ENCODE measurements at places on chromosomes 5 and 9. TPM values are rescaled to one million over a fixed set of nuclear protein-coding genes. Genes with fewer than 3 reads are reported as not detected.

Gene SCGB3A2
- total RNA-seq: not detected

Gene CMYA5
- 0.15 TPM for total RNA-seq

Gene LECT2
- not detected for total RNA-seq

Gene SEMA5A
- 0.48 TPM for total RNA-seq

Gene ENHO
- total RNA-seq: 0.36 TPM

Gene TRIM36
- not detected for total RNA-seq

Gene HMHB1
- not detected for total RNA-seq

Gene ERAP2
- total RNA-seq: 44.8 TPM

Gene GARNL3
- total RNA-seq: 3.9 TPM

Gene MEF2C
- 0.02 TPM for total RNA-seq

DNA sequence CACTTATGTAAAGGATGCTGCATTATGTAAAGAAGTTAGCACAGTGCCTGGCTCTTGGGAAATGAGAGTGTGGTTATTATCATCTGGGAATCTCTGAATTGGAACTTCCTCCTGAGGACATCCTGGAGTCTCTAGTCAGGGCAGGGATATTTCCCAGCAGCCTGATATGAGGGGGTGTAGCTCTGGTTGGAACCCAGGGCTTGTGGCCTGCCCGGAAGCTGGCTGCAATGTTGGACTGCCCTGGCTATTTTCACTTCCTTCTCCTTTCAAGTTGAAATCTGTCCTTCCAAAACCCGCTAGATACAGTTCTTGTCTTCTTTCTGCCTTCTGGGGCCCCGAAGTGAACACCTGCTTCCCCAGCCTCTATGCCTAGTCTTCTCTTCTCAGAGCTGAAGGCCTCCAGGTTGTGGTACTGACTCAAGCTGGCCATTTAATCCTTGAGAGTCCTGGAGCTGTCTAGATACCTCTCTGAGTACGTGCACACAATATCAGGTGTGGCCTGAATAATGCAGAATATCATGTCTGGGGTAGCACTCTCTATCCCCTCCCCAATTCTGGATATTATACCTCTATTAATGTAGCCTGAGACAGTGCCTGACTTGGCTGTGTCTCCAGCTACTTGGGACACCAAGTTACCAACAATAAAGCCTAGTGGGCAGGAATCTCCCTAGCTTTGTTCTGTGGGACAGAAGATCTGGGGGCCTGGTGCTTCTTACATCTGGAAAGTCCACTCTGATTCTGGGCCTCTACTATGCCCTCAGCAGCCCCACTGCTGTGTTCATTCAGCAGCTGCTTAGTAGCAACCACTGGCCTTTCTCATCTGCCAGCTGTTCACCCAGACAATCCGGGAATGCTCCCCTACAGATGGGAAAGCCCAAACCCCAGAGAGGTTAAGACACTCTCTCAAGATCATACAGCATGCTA lies 45.0 kb downstream of the SLC6A7 start:
- no peak for DNase-seq

DNA sequence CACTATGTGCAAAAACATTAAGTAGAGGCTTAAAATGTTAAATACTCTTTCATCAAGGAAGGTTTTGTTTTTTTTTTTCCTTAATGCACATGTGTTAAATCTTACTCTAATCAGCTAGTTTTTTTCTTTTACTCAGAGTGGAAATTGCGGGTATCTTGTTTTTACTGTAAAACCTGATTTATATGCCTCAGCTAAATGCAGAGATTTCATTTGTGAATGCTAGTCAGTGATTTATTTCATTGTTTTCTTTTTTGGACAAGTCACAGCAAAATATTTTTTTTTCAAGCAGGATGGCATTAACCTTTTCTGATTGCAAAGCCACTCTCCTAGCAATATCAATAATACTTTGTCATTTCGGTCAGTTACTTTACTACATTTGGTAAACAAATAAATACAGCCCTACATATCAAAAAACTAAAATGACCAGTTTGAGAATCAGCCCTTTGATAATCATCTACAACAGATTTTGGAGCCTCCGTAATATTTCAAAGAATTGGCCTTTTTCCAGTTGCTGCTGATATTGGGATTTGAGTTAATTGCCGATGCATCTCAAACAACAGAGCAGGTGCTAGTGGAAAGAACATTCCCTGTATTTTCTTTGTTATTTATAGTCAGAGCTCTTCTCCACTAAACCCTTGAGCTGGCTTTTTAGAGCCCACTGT lies 579.2 kb upstream of the ZNF608 start:
- DNase-seq: no peak

DNA sequence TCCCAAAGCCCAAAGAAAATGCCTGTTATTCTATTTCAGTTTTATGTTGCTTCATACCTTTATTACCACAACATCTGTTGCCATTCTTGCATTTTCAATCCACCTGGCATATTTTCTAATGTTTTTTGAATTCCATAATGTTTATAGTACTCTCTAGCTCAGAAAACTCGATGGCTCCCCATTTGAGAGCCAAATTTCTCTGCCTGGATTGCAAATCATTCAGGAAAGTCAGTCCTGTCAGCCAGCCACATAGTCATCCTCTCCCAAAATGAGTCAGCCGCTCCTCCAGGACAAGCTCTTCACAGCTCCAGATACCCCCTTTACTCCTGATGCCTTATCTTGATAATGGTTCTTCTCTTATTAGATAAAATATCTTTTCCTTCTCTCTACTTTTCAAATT lies 78.2 kb upstream of the ADCY2 start:
- DNase-seq: no peak

GRCh38 chr5:117318528-117318927 lies 743.9 kb upstream of the SEMA6A start:
- DNase-seq: no peak

DNA sequence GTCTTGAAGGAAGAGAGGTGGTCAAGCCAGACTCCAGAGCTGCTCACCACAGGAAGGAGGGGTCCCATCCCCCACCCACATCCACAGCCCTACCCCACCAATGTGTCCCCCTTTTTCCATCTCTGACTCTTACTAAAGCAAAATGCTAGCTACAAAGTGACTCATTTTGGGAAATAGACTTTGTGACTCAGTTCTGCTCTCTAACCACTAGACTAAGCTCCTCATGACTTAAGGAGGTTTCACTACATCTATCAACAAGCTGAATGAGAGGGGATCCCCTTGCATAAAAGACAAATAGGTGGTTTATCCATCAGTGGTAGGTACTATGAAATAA lies 35.1 kb upstream of the ADRB2 start:
- peak; percentile 77 for DNase-seq

GRCh38 chr9:2506321-2506720 lies 115.3 kb upstream of the VLDLR start:
- DNase-seq: no peak

DNA sequence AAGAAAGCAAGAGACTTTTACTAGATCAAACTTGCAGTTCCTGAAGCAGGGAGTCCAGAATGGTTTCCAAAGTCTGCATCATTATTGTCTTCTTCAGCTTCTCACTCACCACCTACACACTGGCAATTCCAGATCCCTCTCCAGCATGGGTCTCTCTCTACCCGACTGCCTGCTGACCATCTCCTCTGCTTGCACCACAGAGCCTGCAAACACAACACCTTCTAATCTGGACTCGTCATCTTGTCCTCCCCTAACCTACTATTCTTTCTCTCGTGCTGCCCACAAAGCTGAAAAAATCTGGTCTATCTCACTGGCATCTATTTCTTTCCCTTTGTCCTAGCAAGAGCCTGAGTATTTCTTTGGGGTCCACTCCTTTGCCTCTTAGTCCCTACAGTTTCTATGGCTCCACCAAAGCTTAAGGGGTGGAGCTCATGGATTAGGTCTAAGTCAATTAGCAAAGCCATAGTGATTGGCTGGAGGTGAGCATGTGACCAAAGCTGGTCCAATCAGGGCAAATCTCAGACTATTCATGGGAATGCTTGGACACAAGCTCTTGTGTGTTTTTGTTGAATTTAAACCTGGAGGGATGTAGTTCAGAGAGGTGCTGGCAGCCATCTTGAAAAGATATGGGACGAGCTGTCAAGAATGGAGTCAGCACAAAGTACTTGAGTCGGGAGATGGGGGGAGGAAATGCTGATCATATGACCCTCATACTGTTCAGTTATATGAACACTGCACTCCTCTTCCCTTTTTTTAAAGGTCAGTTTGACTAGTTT lies 63.5 kb downstream of the GALNT12 start:
- DNase-seq: no peak

DNA sequence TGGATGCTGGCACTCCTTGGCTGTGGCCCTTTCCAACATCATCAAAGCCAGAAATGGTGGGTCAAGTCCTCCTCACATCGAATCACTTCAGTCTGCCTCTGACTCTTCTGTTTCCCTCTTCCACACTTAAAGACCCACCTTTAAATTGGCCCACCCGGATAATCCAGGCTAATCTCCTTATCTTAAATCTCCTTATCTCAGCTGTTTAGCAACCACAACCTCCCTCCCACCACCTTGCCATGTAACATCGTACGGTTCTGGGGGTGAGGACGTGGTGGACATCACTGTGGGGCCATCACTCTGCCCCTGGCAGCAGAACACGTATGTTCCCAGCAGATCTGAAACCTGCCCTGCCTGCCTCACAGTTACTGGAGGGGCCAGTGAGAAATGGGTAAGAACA lies 11.5 kb downstream of the IGFBPL1 start:
- DNase-seq: no peak

DNA sequence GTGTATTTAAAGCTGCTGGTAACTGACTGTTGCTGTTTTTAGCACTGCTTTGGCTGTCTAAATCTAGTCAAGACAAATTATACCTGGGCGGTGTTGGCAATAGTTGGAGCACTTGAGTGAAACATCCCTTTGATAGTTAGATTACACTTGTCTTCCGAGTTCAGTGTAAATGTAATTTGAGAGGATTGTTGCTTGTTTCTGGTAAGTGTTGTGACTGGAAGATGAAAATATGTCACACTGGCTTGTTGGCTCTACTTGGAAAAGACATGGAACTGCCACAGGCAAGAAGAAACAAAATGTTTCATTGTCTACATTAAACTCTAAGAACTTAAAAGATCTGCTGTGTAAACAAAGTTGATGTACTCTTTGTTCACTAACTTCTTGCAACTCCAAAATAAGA lies 49.2 kb upstream of the PTPRD start:
- DNase-seq: no peak

GRCh38 chr5:123916345-123917121 lies 404.6 kb downstream of the CSNK1G3 start:
- no peak for DNase-seq

DNA sequence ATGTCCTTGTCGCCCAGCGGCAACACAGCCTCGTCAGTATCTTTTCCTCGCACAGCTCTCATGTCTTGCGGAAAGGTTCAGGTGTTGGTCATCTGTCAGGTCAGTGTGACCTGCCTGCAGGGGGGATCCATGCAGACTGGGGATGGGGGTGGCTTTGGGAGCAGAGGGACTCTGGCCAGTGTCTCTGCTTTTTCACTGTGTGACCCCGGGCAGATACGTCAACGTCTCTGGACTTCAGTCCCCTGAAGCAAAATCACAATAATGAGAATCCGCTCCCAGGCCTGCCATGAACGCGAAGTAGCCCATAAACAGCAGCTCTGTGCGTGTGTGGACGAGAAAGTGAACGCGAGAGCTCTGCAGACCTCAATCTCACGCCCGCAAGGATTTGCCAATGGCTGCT lies 75.7 kb upstream of the FCN1 start:
- no peak for DNase-seq

DNA sequence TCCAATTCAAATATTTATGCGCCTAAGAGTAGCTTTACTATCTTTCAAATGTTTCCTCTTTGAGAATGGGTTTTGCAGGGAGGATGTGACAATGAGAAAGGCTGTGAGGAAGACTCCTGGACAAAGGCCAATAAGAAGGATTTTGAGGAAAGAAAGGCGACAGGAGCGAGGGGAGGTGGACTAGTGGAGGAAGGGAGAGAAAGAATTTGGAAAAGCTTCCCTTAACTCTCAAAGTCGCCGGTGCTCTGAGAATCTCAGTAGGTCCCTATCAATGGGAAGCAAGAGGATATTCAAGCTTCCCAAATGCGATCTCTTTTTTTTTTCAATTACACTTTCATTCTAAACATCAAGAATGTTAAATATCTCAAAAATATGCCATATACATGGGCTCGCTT lies 2.8 kb upstream of the CDC20B start:
- DNase-seq: no peak

GRCh38 chr5:93653716-93654115 lies 70.7 kb downstream of the NR2F1 start:
- no peak for DNase-seq

DNA sequence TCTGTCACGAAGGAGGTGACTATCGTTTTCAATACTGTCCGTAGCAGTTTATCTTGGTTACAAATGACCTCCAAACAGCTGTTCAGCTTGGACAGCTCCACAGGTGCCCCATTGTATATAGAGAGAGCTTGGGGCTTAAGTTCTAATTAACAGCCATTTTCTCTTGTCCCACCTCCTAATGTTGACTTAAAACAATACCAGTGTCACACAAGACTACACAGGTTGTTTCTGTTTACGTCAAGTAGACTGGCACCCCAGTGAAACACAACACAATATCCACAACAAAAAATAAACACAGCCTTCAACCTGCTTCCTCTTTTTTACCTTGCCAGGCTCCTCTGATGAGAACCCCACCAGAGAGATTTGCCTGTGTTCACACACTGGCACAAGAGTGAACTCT lies 39.8 kb upstream of the TLE1 start:
- DNase-seq: no peak

DNA sequence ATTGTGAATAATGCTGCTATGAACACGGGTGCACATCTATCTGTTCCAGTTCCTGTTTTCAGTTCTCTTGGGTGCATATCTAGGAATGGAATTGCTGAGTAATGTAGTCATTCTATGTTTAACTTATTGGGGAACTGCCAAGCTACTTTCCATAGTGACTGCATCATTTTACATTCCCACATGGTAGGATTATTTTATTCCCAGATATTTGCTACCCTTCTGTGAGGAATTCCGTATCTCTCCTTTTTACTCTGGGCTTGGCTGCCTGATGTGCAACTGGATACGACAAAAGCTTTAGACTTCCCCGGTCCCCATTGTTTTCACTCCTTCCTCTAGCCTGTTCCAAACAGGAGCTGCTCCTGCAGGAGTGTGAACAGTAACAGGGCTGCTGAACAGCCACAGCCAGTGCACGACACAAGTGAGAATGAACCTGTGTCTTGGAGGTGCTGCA lies 7.2 kb downstream of the TAS2R1 start:
- no peak for DNase-seq

- no peak for DNase-seq
Observed at GRCh38 chr5:112238473-112238872, 180.6 kb downstream of the EPB41L4A start.

GRCh38 chr9:70924380-70924779 lies 197.0 kb downstream of the TRPM3 start:
- no peak for DNase-seq

DNA sequence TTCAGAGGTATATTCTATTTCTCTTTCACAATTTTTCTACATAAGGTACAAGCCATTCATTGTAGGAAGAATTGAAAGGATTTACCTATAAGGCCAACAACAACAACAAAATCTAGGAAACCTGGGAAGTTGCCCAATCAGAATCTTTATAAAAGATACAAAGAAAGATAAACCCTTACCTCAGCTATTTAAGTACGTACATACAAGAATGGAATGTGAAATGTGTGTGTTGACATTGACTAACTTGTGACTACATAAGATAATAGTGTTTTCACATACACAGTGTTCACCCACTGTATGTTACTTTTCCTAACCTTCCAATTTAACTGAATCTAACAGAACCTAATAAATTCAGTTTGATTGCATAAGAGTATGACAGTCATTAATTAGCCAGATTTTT lies 154.1 kb downstream of the ADAMTS6 start:
- DNase-seq: no peak

GRCh38 chr9:5559659-5560058 lies 49.3 kb downstream of the PDCD1LG2 start:
- no peak for DNase-seq

Measured in activated CD4-positive, alpha-beta memory T cell treated with anti-CD3 and anti-CD28 coated beads for 36 hours (primary cell).